Stimulated activated CD8-positive, alpha-beta memory T cell treated with anti-CD3 and anti-CD28 coated beads, Interleukin-15, amount 100 ng/mL, for 24 hours (primary cell): ENCODE measurements at places on chromosomes 16 and 17.

- DNase-seq, result no peak
Observed at GRCh38 chr16:79439901-79440300, 160.6 kb downstream of the MAF start.

- DNase-seq, result no peak
Observed at GRCh38 chr17:29344201-29344856, 45.8 kb upstream of the TAOK1 start.

DNA sequence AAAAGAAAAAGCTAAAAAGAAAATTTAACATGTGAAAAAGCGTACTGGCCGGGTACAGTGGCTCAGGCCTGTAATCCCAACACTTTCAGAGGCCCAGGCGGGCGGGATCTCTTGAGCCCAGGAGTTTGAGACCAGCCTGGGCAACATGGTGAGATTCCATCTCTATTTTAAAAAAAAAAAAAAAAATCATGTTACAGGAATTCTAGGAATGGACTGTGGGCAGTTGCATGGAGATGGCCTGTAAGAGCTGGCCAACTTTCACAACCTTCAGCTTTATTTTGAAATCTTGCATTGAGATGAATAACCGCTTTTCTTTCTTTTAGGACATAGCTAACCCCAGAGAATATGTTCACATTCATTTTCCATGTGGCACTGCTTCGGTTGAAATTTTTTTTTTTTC lies 8.2 kb upstream of the CIAO3 start:
- DNase-seq, result no peak

DNA sequence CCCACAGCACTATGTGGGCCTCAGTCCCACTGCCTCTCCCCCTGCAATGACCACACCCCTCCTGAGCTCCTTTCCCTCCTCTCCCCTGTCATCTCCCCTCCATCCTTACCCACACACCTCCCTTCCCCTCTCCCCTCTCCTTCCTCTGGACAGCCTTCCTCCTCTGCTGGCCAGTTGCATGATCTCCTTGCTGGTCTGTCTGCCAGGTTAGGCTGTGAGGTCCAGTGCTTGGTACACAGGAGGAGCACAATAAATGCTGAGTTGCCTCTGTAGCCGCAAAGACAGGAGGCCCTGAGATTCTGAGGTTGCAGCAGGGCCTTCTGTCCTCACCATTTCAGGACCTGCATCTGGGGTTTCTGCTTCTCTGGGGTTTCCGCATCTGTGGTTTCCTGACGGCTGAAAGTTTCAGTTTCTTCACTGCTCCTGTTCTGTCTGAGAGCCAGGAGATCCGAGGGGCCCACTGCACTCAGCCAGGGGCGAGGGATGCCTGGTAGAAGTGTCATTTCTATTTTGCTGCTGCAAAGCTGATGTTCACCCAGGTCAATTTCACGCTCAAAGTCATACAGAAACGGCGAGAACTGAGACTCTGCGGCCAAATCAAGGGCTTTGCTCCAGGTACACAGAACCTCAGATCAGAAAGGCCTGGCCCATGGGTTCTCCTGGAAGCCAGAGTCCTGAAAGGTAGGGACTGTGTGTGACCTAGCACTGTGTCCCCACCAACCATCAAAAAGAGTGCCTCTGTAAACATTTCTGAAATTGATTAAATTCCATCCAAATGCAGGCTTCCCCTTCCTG lies 4.6 kb upstream of the SLC12A3 start:
- DNase-seq, result no peak

DNA sequence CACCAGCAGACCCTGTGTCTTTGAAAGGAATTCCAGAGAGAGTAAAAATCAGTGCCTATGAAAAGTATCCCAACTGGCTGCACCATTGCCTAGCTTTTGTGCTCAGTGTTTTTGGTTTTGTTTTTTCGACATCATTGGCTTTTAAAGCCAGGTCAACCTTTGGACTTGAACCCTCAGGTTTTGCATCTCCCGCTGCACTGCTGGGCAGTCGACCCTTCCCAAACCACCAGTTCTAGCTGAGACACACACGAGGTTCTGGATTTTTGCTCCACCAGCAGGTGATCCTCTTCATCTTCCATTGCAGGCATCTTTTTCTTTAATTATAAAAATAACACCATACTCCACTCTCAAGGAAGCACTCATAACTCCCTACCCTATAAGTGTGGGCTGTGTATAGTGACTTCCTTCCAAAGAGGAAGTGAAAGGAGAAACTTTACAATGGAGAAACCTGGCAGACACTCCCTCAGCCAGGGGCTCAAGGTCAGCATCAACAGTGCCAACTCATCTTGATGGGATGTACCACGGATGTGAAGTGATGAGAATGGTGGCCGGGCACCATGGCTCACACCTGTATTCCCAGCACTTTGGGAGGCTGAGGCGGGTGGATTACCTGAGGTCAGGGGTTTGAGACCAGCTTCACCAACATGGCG lies 57.8 kb downstream of the BMERB1 start:
- DNase-seq, result no peak

DNA sequence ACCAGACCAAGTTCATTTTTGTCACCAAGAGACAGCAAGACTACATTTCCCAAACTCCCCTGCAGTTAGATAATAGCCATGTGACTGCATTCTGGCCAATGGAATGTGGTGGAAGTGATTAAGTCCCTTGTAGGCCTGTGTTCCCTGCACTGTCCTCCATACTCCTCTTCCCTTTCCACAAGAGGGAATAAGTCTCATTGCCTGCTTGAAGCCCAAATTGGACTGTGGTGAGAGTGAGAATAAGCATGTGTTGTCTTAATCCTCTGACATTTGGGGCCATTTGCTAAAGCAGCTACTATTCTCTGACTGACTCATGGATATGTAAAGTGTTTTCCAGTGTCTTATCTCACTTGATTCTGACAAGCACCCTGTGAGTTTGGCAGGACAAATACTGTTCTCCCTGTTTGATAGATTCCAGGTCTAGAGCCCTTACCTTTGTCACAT lies 20.7 kb downstream of the PIK3R6 start:
- no peak for DNase-seq

GRCh38 chr17:28871056-28871579 lies 16.3 kb downstream of the ERAL1 start:
- no peak for DNase-seq

GRCh38 chr17:46097497-46097896 lies 95.7 kb downstream of the KANSL1 start:
- no peak for DNase-seq

- no peak for DNase-seq
Observed at GRCh38 chr16:12340151-12340733, 363.7 kb downstream of the SNX29 start.
